M059J (cell line): ENCODE measurements at places on chromosomes 12 and 14. TPM values are rescaled to one million over a fixed set of nuclear protein-coding genes. Genes with fewer than 3 reads are reported as not detected.

GRCh38 chr12:6948873-6949594 is 2.1 kb upstream of the PTPN6 start:
- DNase-seq, result no peak

DNA sequence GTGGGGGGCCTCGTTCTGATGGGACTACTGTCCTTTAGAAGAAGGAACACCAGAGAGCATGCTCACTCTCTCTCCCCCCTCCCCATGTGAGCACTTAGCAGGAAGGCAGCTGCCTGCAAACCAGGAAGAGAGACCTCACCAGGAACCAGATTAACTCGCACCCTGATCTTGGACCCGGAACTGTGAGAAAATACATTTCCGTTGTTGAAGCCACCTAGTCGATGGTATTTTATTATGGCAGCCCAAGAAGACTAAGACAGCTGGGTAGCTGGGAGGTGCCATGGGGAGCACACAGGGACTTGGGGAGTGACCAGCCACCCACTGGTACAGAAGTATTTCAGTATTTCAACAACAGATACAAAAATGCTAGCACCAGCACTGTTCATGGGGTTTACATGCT is 59.0 kb downstream of the VCPKMT start:
- no peak for DNase-seq

Gene BCL2L2
- total RNA-seq, result 9.5 and 17.1 TPM in 2 replicates

DNA sequence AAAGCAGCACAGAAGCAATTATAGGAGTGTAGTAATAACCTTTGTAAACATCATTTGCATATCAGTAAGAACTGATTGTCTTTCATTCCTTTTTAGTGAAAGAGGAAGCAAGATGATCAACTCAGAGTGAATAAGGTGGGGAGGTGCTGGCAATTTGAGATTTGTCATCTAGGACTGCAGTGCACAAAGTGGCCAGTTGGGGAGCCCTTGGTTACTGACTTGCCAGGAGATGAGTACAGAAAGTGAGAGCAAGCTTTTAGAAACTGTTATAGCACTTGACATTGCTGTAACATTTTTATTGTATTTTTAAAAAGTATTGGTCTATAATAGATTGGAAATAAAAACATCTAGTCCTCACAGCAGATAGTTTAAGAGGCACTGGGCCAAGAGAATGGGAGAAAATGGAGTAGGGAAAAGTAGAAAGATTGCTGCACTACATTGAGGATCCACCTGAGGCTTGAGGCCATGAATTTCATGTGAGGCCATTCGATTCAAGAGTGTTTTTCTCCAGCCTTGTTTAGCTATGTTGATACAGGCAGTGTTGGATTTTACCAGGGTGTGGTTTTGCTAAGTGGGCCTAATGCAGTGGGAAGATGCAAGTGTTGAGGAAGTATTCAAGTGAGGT is 98.2 kb downstream of the SNAPC1 start:
- DNase-seq, result peak; percentile 59

GRCh38 chr14:91175291-91176201 is 61.7 kb downstream of the DGLUCY start:
- DNase-seq, result no peak

Gene DPPA3
- total RNA-seq, result not detected in 2 replicates

Gene NPFF
- total RNA-seq, result not detected in 2 replicates

DNA sequence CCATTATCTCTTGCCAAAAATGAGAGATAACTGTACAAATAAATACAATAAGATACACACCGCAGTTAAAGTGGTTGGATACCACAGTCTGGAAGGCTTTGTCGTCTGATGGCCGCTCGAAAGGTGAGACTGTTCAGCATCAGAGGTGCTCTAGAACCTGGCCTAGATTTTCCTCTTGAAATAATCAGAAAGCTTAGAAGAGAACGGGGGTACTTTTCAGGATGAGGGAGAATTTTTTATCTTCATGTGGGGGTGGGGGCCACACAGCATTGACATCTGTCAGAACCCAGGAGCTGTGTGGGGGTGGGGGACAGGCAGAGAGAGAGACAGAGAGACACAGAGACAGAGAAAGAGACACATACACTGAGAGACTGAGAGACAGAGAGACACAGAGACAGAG is 90.5 kb downstream of the GALNT9 start:
- DNase-seq, result no peak

DNA sequence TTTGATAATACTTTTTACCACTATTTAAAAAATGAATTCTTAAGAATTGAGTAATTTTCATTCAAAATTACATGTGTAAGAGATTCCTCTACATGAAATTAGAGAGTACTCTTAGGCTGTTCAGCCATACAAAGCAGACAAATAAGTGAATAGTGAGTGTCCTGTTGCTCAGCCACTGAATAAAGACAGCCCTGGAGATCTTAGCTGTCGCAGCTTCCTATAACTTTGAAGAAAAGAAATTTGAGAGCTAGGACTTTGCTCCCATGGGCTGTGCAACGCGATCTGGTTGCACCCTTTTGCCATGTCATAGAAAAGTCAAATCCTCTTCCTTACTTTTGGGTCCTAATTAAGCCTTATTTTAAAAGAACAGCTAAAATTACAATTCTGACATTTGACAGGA is 40.9 kb upstream of the LRIG3 start:
- no peak for DNase-seq

DNA sequence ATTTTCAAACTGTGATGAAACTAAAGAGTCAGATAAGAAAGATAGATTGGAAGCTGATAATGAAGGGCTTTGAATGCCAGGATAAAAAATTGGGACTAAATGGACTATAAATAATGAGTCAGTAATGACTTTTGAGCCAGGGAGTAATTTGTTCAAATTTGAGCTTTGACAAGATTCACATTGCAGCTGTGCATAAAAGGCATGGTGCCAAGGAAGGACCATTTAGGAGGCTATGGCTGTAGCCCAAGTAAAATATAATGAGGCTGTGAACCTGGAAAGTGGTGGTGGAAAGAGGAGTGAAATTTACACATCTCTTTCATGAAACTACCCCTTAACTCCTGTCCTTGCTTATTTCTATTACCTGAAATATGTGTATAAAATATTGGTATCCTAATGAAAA is 218.5 kb downstream of the SLC6A15 start:
- no peak for DNase-seq

- DNase-seq, result peak; percentile 10
Observed at GRCh38 chr14:65137648-65138307, 35.5 kb upstream of the MAX start.

DNA sequence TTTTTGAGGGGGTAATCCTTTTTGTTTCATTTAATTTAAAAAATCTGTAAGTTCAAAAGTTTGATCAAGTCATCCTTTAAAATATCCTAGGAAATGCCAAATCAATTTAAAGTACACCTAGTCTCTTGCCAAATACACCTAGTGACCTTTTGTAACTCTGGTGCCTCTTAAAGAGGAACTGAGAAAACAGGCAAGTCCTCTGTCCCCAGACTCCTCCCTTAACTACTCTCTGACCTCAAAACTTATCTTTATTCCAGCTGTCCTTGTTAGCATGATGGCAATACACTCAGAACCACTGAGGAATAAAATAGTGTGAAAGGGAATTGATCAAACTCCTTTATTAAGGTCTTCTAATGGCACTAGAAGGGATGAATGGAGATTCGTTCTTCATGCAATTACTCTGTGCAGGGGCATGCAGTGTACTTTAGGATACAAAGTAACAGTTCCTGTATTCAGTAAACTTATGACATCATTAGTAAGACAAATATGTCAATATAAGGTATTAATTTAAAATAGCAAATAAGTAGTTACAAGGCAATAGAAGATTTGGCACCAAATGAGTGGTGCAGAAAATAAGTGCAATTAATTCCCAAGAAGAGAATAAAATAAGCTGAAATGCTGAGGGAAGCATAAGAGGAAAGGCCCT is 3.3 kb downstream of the FAR2 start:
- no peak for DNase-seq

- peak; percentile 63 for DNase-seq
Observed at GRCh38 chr12:1591034-1591433, 3.3 kb downstream of the FBXL14 start.

- peak; percentile 34 for DNase-seq
Observed at GRCh38 chr12:96879301-96879700, 27.8 kb upstream of the NEDD1 start.

GRCh38 chr14:63770187-63770807 is 42.4 kb upstream of the SGPP1 start:
- DNase-seq, result peak; percentile 59

DNA sequence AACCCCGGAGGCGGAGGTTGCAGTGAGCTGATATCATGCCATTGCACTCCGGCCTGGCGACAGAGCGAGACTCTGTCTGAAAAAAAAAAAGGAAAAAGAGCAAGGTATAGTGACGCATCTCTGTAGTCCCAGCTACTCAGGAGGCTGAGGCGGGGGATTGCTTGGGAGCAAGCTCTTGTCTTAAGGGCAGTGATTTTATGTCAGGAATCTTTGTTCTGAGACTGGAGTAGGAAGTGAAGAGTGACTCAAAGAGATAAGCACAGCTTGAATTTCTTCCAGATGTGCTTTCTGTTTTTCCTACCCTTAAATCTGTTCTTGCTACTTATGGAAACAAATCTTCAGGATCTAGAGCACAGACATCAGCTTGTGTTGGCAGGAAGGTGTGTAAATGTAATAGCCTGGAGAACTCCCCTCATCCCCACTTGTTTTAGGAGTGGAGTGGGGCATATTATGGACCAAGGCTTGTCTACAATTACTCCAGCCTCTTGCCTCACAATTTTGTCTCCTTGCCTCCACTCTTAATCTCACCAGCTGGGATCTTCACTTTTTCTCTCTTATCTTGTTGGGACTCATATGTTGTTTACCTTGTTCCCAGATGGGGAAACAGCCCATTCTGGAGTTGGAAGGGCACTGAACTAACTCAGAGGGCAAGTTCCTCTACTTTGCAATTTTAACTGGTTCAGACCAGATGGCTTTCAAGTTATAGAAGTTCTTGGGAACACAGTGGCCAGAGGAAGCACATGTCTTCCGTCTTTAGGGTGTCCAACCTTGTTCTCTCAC is 7.5 kb downstream of the TMED2 start:
- DNase-seq, result no peak

- DNase-seq, result no peak
Observed at GRCh38 chr14:56092763-56093162, 25.4 kb upstream of the PELI2 start.
